ENCODE measurements at places on chromosomes 4 and X.

GRCh38 chrX:94831364-94831763 lies 1157.4 kb downstream of the FAM133A start:
- DNase-seq = no peak

- DNase-seq = no peak
These were observed 527.4 kb downstream of the C4orf33 start for GRCh38 chr4:129623233-129623875.

DNA sequence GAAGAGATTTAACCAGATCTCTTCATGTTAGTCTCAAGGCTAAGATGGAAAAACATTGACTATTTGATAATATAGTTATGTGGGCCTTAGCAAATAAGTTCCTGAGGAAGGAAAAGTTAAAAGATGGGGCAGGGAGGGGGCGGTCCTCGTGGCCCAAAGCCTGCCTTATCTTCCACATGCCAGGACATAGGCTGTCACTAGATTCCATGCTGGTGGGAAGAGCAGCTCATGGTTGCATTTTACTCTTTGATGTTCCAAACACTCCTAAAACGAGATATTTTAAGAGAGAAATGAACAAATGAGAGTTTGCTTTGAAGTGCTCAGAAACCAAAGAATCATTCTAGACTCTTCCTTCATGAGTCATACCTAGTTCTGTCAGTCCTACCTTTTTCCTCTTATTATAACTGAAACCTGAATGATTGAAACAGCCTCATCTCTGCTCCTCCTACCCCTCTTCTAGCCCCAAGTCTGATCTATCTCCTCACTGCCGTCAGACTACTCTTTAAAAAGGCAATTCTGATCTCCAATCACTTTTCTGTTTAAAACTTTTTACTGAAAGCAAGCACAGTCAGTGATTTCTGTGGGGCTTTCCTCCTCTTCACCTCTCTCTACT lies 25.1 kb downstream of the RAB9B start:
- no peak for DNase-seq

- no peak for DNase-seq
These were observed at the start of gene STAP1 for GRCh38 chr4:67558493-67558892. TSS of gene STAP1 (plus strand) at chr4:67558727. CDS start at chr4:67558810, 83 bp downstream.

DNA sequence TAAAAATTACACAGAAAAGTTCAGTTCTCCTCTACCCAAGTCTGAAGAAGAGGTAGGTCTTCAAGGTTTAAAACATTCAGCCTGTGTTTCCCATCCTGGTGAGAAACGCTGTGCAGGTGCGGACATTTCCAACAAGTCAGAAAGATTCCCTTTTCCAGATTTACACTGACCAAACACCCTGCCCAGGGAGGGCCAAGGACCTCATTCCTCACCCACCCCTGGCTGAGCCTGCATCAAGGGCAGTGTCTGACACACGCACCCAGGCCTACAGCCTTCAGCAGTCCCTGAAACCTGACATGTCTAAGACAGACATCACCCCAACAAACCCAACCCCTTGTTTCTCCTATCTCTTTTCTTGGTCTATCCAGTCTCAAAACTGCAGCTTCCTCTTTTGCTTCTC lies 105.9 kb downstream of the APBB2 start:
- DNase-seq = no peak

DNA sequence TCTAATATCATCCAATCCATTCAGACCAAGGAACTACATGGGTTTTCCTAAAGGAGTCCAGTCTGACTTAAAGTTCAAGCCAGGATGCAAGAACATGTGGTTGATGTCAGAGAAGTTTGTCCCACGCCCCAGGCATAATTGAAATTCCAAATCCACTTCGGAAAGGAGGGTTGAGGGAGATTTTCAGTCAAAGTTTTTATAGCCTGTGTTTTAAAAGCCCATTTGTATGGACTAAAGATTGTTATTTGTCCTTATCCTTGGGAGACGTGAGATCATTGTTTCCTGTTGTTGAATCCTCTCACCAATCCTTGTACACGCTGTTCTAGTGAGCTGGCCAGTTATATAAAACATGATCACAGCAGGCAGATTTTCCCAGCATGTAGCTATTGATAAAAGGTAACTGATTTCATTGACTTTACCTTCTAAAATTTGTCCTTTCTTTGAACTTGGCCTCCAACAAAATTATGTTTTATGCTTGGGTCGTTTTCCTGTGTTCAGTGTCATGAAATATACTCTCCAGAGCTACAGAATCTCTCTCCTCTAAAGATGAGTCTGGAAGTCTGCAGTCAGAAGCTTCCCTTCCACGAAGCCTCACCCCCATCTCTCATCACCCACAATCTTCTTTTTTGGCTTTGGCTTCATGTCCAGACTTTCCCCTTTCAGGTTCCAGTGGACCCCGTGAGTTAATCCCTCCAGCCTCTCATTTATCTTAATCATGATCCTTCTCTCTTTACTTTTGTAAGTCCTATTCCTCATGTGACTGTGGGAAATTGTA lies 92.9 kb downstream of the ATP10D start:
- no peak for DNase-seq

DNA sequence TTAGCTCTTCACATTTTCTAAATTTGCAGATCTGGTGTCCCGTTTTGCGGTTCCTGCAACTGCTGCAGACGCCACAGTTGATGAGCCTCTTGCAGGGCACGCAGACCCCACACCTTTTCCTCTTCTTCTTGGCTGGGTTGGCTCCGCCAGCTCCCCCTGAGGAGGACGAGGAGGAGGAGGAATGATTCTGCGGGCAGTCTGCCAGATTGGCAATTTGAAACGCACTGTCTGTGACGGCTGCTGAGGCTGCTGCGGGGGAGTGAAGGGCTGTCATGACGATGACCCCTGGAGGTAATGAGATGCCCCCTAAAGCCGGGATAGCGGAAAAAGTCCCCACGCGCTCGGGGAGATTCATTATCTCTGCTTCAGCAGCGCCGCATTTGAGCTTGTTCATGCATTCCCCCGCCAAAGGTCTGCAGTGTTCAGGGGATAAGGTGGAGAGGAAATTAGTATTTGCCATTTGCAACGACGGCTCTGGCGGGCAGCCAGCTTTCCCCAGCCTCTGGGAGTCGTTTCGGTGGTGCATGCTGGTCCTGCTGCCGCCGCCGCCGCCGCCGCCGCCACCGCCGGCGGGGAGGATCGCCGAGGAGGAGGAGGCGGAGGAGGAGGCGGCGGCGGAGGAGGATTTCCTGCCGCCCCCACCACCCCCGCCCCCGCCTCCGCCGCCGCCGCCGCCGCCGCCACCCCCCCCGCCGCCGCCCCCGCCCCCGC lies 3.8 kb downstream of the CXXC4 start:
- peak; percentile 68 for DNase-seq

- DNase-seq = no peak
These were observed 74.3 kb upstream of the KCTD8 start for GRCh38 chr4:44522761-44523445.

GRCh38 chr4:106676173-106676921 lies 307.8 kb upstream of the GIMD1 start:
- no peak for DNase-seq

DNA sequence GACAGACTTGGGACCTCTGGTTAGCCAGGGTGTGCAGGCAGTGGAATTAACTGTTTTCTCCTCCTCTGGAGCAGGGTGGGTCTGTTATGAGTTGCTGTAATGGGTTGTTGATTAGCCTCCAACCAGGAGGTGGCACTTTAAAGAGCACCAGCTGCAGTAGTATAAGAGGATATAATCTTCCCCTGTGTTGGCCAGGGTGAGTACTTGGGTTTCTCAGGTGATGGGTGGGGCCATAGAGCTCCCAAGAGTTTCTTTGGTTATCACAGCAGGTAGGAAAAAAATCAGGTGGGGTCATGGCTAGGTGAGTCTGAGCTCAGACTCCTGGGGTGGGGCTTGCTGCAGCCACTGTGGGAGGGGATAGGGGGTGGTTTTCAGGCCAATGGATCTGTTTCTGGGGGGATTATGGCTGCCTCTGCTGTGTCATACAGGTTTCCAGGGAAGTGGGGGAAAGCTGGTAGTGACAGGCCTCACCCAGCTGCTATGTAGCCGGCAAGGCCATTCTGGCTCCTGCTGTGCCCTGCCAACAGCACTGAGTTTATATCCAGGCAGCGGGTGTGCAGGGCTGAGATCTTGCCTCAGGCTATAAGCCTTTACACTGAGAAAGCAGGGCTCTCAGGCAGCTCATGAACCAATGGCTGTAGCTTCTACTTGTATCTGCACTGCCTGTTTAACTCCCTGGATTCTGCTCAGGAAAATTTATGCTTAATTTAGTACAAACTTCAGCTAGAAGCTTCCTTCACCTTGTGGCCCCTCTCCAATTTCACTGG lies 70.1 kb downstream of the CCNG2 start:
- DNase-seq = no peak

GRCh38 chr4:174716986-174717770 lies 111.9 kb downstream of the GLRA3 start:
- no peak for DNase-seq

- DNase-seq = no peak
These were observed 33.3 kb upstream of the RBBP7 start for GRCh38 chrX:16903274-16904022.

DNA sequence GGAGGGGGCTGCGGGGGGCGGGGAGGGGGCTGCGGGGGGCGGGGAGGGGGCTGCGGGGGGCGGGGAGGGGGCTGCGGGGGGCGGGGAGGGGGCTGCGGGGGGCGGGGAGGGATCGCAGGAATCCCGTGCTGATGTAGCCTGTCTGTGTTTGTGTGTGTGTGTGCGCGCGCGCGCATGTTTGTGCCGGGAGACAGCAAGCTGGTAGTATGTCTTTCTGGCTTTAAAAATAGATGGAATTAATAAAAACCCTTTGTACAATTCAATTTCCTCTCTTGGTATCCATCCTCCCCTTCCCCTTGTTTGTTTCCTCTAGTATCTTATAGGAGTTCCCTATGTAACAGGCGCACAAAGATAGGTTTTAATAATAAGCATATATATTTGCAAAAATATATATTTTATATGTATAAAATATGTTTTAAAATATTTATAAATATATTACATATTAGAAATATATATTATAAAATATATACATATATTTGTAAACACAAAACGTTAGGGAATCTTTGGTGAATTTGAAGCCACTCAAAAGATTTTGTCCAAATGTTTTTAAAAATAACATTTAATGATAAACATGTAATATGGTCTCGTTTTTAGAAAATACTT lies 782 bp downstream of the ARHGAP24 start:
- DNase-seq = peak; percentile 54

DNA sequence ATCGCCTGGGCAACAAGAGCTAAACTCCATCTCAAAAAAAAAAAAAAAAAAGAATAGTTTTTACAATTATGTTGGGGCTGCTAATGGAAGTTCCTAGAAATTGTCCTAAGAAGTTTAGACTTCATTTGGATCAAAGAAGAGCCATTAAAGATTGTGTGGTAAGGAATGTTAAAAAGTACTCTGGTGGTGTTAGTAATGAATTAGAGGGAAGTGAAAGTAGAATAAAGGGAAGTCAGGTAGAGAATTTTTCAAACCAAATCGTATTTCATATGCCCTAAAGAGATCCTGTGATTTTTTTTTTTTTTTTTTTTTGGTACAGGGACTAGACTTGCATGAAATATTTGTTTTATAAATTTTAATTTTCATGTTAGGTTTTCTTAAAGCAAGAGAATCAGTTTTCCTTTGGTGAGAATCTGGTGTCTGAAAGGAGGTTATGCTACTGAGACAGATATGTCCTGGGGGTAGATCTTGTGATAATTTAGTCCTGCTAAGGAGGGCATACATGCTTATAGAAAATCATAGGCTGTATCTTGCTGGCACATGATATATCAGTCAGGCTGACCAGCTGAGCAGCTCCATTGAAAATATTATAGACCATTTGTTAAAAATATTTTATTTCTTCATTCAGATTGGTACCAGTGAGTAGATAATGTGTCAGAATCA lies 10.7 kb downstream of the SEC24B start:
- no peak for DNase-seq

DNA sequence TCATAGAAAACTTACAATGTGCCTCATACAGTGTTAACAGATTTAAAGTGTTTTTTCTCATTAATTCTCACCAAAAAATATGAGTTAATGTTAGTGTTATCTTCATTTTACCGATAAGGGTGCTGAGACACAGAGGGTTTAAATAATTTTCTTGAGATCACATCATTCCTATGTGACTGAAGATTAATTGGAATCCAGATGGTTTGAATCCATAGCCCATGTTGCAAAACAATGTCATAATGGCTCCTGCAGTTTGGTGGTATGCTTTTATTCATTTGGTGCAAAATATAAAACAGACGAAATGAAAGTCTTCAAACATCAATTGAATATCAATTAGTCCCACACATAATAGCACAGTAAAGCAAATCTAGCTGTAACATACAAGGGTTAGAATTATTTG lies 512.2 kb downstream of the FSTL5 start:
- no peak for DNase-seq

DNA sequence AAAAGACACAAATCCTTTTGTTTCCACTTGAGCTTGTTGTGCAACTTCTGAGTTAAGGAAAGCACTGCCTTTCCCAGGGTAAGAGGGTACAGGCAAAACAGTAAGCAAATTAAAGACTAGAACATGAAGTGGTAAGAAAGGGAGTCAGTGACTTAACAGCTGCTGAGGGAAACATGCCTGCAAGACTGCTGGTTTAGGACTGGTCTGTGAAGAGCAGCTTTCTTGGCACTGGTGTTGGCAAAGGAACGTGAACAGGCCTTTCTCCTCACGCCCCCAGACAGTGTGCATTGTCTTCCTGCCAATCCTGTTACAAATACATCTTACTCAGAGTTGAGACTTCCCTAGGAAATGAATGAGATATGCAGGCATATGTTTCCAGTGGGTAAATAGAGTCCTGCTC lies 2.6 kb downstream of the LHFPL1 start:
- DNase-seq = no peak
